NCI-H1694 (cell line): ENCODE measurements at places on chromosomes 5 and 9.

GRCh38 chr5:95836544-95836943, 14.0 kb upstream of the GLRX start:
- no peak for DNase-seq

DNA sequence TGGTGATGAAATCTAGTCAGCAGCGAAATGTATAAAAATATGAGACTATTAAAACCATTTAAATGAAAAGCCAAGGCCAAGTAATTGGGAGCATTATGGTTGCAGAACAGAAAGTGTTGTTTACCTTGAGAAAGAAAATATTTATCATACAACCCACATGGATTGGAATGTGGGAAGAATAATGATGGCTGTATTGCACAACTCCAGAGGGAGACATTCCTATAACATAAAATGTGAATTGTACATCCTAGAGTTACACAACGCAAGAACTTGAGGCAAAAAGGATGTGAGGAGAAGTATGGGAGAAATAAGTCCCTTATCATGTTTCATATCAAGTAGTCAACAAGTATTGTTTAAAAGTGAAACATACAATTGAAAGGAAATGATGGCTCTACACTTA, 1014.0 kb upstream of the SEMA6A start:
- no peak for DNase-seq

DNA sequence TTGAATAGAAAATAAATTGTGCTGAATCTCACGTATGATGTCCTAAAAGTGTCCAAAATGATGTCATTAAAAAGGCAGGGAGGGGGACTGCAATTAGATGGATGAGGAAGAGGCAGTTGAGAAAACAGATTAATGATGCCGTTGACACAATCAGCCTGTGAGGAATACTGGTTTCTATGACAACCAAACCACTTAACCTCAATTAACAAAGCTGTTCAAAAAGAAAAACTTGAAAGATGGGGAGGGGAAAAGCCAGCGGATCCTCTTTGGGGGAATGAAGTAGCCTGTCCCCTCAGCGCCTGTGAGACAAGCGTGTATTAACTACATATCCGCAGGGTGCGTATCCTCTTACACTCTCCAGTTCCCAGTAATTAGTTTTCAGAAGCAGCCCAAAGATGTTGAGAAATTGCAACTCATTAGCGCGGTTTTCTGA, 160.7 kb downstream of the TTC39B start:
- DNase-seq: no peak

- DNase-seq: no peak
Measured at GRCh38 chr9:120901755-120902568, 24.6 kb downstream of the TRAF1 start.

DNA sequence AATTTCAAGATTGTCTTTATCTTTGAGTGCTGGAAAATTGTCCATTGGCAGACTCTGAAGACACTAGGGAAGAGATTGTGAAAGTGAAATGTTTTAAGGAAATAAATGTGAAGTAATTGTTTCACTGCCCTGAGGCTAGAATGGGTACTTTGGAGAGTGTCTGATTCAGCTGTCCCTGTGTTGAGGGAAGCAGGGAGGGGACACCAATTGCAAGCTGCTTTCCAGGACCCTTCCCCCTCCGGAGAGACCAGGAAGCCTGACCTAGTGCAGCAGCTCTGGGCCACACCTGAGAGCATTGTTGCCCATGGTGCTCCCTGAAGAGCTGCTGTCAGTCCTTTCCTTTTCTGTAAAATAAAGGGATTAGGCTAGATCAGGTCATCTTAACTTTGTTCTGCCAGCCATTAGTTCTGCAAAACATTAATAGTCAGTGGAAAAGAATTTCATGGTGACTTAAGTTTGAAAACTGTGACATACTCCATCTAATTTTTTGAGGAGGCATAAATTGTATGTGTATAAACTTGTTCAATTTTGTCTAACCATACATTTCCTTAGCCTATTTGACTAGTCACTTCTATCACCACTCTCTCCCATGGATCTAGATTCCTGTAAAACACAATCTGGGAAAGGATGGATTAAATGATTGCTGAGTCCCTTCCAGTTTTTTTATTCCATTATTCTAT, 18.8 kb downstream of the MAP1B start:
- no peak for DNase-seq

DNA sequence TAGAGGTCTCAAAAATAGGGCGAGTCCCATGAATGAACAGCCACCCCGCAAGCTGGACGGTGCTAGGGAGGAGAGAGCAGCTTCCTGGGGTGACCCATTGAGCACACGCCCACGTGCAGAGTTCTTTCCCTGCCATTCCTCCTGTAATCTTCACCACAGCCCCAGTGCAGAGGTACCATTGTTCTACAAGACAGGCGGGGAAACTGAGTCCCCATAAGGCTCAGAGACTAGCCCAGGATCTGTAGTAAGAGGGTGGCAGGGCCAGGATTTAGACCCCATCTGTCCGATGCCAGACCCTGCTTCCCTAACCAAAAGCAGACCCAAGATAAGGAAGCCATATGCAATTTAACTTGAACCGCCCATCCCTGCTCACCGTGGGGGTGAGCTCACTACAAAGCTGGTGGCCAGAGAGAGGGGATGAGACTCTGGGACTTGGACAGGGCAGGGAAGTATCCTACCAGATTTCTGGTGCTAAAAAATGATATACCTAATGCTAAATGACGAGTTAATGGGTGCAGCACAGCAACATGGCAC, 36.7 kb upstream of the ORM1 start:
- DNase-seq: no peak

- peak; percentile 49 for DNase-seq
Measured at GRCh38 chr9:68437785-68438184, 81.4 kb downstream of the PGM5 start.

- no peak for DNase-seq
Measured at GRCh38 chr9:132241840-132242620, 80.2 kb downstream of the NTNG2 start.

GRCh38 chr5:38612851-38613250, 56.4 kb upstream of the LIFR start:
- no peak for DNase-seq
